ENCODE measurements at places on chromosomes 7 and 10.

GRCh38 chr7:100477871-100478267 is 1.1 kb downstream of the TSC22D4 start:
- no peak for DNase-seq

DNA sequence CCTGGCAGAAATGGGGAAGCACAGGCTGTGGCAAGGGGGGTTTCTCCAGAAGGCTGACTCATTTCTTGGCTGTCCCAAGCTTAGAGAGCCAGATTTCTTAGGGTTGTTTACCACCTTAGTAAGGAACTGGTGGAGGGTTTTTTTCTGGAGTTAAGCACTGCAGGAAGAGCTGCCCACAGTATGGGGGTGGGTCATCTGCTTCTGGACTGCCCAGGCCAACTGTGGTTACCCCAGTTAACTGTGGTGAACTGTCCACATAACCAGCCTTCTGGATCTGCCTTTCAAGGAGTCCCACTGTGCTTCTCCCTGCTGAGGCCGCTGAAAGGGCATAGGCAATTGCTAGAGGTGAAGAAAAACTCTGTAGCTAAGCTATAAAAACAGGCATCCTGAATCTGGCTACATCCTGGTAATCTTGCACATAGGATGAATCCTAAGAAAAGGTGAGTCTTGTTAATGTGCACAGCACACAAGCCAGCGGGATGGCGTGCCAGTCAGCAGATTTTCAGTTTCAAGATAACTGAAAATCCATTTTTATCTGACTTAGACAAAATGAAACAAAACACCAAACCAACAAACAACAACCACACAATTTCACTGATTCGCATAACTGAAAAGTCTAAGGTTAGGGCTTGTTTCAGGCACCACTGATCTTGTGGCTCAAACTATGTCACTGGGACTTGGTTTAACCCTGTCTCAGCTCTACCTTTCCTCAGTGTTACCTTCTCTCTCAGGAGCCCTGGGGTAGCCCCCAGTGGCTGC is 21.6 kb upstream of the TSPAN33 start:
- DNase-seq: no peak

- no peak for DNase-seq
These were observed 38.6 kb downstream of the CLRN3 start for GRCh38 chr10:127853868-127854768.

GRCh38 chr7:91165006-91165845 is 99.0 kb upstream of the FZD1 start:
- DNase-seq: no peak

- no peak for DNase-seq
These were observed 215.4 kb downstream of the COBL start for GRCh38 chr7:51101111-51101757.

- DNase-seq: no peak
These were observed 68.4 kb downstream of the PHTF2 start for GRCh38 chr7:77866786-77867536.

GRCh38 chr7:107494315-107494751 is 24.5 kb downstream of the GPR22 start:
- DNase-seq: no peak

GRCh38 chr10:21934307-21934706 is 69.2 kb downstream of the DNAJC1 start:
- DNase-seq: no peak

DNA sequence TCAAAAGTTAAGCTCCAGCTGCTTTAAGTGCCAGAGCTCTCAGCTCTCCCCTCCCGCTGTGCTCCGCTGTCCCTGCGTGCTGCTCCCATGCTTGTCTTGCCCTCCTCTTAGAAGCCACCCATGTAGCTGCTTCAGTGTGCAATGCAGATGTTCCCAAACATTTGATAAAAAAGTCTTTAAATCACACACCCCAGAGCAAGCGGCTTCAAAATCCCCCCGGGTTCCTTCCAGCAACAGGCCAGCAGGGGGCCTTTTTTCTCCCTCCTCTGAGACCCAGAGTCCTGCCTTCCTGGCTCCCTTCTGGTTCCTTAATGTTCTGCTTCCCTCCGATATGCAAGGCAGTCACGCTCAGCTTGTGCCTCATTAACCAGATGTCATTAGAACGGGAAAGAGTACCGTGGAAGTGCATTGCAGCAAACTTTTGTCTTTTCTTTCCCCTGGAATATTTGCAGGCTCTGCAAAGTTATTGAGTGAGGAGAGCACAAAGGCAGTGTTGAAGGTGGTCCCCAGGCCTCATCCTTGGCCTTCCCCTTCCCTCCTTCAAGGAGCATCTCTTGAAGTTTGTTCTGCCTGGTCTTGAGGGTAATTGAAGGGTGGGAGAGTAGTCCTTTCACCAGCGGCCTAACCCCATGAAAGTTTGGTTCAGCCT is 25.5 kb downstream of the LDB3 start:
- peak; percentile 62 for DNase-seq

DNA sequence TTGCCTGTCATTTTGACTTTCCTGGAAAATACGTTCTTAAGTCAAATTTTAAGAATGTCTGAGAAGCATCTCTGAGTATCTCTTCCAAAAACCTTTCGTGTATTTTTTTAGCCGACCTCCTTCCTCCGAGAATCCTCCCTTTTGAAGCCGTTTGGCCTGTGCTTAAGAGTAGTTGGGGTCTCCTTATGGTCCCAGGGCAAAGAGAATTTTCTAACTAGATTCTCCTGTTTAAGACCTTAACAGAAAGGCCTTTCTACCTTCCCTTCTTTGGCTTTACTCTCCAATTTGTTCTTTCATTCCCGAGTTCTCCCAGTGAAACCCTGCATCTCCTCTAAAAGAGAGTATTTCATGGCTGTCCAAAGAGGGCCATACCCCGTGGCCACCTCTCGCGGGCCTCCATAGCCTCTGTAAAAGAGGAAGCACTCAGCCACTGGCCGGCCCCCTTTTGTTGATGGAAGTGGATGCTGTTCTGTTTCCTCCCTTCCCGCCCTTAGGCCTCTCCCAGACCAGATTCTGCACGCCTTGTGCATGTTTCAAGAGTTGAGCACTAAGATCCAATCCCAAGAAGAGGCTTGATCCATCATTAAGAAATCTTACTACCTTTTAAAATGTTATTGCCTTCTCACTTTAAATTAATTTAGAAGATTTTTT is 6.6 kb upstream of the FEZF1 start:
- no peak for DNase-seq

GRCh38 chr7:128914566-128915151 is 4.2 kb upstream of the KCP start:
- no peak for DNase-seq

DNA sequence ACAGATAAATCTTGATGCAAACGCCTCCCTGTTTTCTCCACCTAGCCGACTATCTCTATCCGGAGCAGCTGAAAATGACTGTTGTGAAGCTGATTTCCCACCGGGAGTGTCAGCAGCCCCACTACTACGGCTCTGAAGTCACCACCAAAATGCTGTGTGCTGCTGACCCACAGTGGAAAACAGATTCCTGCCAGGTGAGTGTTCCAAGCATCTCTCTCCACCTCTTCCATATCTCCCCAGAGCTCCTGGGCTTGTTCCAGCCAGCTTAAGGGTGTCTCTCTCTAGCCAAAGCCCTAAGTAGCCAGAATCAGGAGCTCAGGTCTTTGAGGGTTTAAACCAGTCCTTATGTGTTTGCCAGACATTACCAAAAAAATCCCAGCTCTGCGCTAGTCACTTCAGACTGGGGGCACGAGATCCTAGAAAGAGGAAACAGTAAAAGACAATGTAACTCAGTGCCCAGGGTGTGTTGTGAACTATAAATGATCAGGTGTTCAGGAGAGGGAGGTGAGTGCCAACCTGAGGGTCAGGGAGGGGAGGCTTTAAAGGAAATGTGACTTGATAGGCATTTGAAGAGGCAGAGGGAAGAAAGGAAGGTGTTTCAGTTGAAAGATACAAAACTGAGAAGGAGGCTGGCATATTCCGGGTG is 4.4 kb downstream of the PLAU start:
- DNase-seq: no peak

DNA sequence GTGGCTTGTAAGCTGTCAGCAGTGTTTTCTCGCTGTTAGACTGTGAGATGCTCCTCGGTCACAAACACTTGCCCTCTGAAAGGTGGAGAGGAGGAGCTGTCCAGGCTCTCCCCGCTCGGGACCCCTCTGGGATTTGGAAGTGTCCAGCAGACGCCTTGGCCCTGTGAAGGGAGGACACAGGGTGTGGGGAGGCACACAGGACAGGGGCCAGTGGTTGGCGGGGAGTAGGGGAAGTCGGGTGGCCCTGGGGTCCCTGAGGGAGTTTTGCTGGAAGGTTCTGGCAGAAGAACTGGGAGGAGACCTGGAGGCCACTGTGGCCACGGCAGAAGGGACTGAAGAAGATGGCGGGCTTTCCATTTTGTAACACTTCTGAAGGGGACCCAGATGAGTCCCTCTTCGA is 47.2 kb upstream of the DPYSL4 start:
- no peak for DNase-seq

- peak; percentile 46 for DNase-seq
These were observed 45.6 kb upstream of the CFAP46 start for GRCh38 chr10:132987671-132988571.

DNA sequence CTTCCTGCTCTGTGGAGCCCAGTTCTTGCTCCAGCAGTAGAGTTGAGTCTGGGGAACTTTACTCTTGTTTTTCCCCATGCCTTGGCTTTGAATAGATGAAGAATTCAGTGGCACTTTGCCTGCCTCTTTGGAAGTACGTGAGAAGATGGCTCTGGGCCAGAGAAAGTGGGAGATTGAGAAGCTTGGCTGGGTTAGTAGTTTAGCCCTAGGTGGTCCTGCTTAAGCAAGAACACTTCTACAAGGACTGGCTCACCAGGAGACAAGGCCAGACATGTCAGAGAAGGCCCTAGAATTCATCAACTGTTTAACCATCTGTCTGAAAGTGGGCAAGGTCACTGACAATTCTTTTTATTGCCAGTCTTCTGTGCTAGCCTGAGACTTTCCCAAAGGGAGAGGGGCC is 410.3 kb downstream of the TYW1 start:
- DNase-seq: no peak

DNA sequence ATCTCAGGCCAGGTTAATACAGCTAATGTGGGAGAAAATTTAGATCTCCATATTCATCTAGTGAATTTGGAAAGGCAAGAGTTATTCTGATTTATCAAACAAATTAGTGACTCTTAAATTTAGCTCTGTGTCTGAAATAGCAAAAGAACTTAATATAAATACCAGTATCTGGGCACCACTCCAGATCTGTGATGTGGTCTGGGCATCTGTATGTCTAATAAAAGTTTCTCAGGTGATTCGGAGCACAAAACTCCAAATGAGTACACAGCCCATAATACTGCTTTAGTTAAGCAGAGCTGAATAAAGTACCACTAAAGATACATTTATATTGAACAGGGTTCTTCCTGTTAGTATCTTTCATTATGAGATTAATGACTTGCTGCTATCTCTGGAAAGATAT is 261.4 kb downstream of the BAMBI start:
- DNase-seq: no peak

DNA sequence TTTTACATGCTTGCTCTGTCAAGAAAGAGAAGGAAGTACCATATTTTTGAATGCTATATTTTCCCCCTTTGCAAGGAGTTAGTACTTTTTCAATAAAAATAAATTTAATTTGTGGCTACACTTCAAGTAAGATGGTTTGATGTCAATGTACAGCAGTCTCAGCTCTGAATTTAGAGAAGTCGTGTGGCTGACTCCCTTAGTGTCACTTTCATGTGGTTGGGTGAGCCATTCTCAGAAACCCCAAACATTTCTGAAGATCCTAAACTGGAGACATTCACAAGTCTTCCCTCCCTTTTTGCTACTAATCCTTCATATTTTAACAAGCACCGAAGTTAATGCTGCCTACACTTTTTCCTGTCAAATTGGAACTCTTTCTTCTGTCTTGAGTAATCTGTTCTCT is 244.4 kb downstream of the DYNC1I1 start:
- no peak for DNase-seq

GRCh38 chr10:17176091-17176490 is 25.4 kb downstream of the TRDMT1 start:
- DNase-seq: no peak

DNA sequence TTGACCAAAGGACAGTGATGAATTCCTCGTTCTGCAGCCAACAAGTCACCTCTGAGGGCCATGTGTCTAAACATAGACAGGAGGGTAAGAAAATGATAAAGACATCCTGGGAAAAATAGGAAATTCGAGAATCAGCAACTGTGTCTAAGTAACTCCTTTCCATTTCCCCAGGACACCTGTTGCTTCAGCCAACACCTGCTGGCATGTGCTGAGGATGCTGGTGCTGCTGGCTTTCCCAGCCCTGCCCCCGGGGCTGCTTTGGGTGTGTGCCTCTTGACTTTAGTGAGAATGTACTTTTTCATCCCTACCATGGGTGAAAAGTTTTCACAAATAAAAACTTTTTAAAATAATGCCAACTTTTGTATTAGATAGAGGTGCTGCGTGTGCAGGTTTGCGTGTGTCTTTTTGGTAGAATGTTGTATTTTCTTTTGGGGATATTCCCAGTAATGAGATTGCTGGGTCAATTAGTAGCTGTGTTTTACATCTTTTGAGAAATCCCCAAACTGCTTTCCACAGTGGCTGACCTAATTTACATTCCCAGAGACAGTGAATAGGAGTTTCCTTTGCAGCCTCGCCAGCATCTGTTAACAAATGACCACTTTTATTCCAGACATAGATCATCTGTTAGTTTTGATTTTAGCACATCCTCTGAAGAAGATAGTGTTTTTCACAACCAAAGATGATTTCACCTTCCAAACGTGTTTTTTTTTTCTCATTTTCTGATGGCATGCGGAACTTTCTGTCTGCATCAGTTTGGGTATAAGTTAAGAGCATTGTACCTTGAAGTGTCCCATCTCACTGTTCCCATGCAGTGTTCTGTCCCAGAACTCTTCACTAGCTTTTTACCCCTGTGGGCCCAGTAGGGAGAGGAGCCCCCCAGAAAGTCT is 104.2 kb upstream of the ACBD5 start:
- DNase-seq: no peak

DNA sequence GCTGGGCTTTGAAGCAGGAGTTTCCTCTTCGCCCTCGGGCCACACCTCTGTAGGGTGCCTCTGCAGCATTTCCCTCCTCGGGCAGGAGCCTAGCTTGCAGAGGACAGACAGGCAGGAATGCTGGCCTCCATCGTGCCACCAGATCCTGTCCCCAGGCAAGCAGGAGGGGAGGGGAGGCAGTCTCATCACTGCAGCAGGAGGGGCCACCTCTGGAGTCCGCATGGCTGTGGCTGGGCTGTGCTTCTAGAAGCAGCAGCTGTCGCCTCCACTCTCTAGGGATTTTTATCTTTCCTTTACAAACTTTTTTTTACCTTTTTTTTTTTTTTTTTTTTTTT is 181.4 kb downstream of the CUX1 start:
- DNase-seq: no peak
